Transverse colon (tissue), 4 donors: ENCODE measurements at places on chromosomes 7 and 10. TPM values are rescaled to one million over a fixed set of nuclear protein-coding genes. Genes with fewer than 3 reads are reported as not detected.

COL13A1 gene
- 1.4 TPM for total RNA-seq

INMT gene
- 9.1 TPM for total RNA-seq

TYW1B gene
- total RNA-seq = 9.5 TPM

NUB1 gene
- 26.3 TPM for total RNA-seq

CUZD1 gene
- total RNA-seq = 1.1 TPM

ARPC1A gene
- total RNA-seq = 186 TPM

RNF32 gene
- total RNA-seq = 3.0 TPM

H2AZ2 gene
- 122 TPM for total RNA-seq

OR2A1 gene
- not detected for total RNA-seq

PLAU gene
- total RNA-seq = 1.7 TPM

OGDHL gene
- 1.00 TPM for total RNA-seq

SUN3 gene
- not detected for total RNA-seq

CFAP58 gene
- not detected for total RNA-seq

KNDC1 gene
- total RNA-seq = 1.2 TPM

NKX2-3 gene
- 10.1 TPM for total RNA-seq

IGF2BP3 gene
- total RNA-seq = 0.41 TPM

PCBD1 gene
- total RNA-seq = 69.6 TPM

STEAP4 gene
- total RNA-seq = 2.6 TPM

CASP7 gene
- 34.0 TPM for total RNA-seq

NOLC1 gene
- total RNA-seq = 43.2 TPM

HPSE2 gene
- 3.0 TPM for total RNA-seq

ARMC3 gene
- not detected for total RNA-seq

NPFFR1 gene
- total RNA-seq = 0.16 TPM
